ENCODE measurements at places on chromosomes 6 and 20.

DNA sequence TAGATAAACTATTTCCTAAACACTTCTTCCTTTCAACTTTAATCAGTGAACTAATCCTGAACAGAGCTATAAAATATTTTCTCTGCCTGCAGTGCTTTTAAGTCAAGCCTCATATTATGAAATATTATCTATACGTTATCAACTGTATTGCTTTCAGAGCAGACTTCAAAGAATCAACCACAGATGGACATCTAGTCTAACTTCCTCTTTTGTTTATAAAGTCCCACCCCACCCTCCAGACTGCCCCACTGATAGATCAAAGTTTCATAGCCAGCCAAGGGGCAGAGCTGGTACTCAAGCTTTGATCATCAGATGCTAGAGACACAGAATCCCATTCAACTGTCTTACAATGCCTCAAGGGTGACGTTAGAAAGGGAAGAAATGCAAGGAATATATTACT, 308.3 kb downstream of the LAMA2 start:
- no peak for DNase-seq

DNA sequence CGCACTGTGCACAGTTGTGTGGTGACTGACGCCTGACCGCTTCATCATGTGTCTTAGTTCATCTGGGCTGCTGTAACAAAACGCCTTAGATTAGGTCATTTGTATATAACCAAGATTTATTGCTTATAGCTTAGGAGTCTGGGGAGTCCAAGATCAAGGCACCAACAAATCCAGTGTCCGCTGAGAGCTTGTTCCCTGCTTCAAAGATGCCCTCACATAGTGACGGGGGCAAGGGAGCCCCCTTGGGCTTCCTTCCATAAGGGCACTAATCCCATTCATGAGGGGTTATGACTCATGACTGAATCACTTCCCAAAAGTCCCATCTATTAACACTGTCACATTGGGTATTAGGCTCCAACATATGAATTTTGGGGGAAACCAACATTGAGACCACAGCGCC, 34.6 kb downstream of the CYP24A1 start:
- no peak for DNase-seq

DNA sequence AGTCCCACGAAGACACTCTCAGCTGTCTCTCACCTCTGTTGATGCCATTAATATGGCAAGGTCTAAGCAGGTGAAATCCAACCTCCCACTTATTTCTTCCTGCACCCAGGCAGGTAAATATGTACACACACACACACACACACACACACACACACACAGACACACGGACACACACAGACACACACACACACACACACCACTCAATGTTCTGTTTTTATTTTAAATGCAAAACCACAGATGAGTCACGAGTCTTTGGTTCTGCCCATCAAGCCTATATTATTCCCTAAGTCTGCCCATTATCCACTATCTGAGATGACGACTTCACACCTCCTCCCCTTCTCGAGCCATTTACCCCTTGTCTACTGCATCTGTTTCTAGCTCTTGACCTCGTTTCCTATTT, 344.7 kb downstream of the CDH26 start:
- no peak for DNase-seq

DNA sequence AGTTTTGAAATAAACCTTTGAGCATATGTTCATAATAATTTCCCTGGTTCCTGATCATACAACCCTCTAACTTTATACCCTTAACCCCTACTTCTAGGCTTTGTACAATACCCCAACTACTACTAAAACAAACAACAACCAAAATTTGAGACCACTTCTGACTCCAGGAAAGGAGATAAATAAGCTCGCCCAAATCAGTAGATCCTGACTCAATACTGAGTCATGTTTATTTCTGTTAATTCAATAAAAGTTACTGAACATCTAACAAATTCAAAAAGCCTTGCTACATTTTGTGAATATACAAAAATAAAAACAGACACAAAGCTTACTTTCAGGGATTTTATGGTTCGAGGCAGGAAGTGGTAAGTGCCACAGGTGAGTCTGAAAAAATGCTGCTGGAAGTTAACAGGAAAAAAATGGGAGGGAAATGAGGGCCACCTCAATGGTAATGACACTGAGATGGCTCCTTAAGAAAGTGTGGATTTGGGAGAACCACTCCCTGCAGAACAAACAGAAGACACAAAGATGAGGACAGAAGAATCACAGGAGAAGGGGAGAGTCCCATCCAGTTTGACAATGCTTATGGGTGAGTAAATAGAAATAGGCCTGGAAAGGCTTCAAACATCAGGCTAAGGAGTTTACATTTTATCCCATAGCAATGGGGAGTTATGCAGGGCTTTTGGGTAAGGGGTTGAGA, 63.4 kb downstream of the DST start:
- no peak for DNase-seq

- DNase-seq = peak; percentile 32
Observed at GRCh38 chr6:88725111-88725975, 238.1 kb downstream of the RNGTT start.

GRCh38 chr20:41256516-41256915, 61.0 kb downstream of the ZHX3 start:
- DNase-seq = no peak

DNA sequence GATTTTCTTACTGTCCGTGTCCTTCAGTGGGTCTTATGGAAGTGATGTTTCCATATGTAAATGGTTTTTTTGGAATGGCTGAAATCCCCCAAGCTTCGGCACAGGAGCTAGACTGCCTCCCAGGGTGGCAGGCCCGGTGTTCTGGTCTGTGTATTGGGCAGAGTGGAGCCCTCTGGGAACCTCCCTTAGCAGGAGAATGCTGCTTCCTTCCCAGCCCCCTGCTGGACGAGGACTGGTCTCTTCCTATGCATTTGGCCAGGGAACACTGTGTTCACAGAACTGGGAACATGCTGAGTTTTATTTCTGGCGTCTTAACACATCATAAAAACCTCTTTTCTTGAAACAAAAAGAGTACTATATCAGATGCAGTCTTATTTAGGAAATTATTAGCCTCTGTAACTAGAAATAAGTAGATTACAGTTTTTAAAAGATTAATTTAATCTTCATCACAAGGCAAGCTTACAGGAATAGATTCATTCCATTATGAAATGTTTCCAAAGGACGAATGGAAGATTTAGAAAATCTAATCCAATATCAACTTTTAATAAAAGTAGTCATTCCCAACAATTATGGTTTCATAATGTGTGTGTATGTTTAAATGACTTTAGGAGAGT, 56.6 kb downstream of the SYTL3 start:
- DNase-seq = peak; percentile 79

- no peak for DNase-seq
Observed at GRCh38 chr20:34324541-34324940, 21.4 kb upstream of the AHCY start.

GRCh38 chr20:64080013-64080812, at the start of gene OPRL1:
TSS of gene OPRL1 (plus strand) at chr20:64080082. CDS start at chr20:64092721, 12,639 bp downstream.
- no peak for DNase-seq
